ENCODE measurements at places on chromosomes 6 and 20.

DNA sequence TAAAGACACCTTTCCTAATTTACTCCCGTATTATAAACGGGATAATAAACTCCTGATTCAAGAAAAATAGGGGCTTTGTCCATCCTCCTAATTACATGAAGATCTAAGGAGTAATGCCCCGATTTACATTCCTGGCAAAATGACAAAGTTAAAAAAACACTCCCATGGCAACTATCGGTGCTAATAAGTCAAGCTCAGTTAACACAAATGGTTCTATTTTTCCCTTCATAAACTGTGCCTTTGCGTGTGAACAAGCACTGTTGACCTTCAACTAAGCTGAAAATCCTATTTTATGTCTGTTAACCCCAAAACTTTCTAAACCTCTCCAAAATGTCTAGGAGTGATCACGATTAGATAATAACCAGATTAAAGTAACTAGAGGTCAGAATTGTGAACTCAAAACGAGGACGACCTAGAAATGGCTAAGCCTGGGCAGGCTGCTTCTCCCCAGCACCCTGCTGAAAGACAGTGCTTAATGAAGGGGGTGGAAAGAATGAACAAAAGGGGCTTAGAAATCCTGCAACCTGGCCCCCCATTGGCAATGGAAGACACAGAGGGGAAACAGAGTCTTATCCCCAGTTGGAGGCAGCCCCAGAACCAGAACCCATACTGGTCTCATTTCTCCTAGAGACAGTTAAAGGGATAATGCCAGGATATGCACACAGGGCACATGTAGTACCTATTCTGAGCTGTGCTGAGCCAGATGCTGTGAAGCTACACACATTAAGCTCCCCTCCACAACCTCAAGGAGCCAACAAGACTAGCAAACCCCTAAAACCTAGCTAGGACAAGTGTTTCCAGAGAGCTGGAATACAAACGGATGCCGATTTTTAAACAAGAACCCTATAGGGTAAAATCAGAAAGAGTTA lies 23.0 kb downstream of the SLC23A2 start:
- DNase-seq, result no peak

- no peak for DNase-seq
These were observed 186.7 kb downstream of the NKAIN2 start for GRCh38 chr6:123990376-123990775.

DNA sequence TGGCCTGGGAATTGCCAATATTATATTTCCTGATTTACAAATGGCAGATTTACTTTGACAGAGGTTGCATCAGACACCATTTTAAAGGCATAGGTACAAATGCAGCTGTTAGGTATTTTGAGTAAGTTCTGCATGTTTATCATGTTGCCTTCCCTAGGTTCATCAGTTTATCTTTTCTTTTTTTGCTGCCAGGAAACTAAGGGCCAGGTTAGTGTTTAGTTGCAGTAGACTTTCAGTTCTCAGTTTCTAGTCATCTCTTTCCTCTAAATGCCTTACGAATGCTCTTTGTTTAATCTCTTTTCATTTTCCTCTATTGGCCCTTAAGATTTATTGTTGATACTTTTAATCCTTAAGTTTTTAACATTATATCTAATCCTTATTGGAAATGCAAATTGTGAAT lies 129.9 kb downstream of the SMAP1 start:
- DNase-seq, result no peak

DNA sequence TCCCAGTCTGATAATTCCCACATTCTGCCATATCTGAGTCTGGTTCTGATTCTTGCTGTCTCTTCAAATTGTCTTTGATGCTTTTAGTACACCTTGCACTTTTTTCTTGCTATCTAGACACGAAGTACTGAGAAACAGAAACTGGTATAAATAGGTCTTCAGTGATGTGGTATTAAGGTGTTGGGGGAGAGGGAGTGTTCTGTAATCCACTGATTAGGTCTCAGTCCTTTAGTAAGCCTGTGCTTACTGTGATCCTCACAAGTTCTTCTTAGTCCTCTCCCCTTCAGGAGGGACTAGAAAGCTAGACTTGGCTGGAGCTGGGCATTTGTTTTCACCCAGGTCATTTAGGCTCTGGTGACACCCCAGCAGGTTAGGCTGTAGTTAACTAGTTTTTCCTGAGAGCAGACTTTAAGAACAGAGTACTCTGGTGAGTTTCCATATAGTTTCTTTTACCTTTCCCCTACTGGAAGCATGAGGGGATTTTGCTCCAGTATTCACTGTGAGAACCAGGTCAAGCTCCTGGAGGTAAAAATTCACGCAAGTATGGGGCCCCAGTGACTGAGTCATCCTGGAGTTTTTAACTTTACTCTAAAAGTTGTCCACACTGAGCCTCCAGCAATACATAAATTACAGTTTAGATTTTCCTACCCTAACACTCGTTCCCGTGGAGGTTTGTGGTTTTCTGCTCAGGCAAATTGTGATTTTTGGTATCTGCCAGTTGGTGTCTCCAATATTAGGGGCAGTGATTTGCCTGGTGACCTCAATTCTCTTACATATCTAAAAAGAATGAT lies 154.6 kb downstream of the CDKAL1 start:
- DNase-seq, result no peak

DNA sequence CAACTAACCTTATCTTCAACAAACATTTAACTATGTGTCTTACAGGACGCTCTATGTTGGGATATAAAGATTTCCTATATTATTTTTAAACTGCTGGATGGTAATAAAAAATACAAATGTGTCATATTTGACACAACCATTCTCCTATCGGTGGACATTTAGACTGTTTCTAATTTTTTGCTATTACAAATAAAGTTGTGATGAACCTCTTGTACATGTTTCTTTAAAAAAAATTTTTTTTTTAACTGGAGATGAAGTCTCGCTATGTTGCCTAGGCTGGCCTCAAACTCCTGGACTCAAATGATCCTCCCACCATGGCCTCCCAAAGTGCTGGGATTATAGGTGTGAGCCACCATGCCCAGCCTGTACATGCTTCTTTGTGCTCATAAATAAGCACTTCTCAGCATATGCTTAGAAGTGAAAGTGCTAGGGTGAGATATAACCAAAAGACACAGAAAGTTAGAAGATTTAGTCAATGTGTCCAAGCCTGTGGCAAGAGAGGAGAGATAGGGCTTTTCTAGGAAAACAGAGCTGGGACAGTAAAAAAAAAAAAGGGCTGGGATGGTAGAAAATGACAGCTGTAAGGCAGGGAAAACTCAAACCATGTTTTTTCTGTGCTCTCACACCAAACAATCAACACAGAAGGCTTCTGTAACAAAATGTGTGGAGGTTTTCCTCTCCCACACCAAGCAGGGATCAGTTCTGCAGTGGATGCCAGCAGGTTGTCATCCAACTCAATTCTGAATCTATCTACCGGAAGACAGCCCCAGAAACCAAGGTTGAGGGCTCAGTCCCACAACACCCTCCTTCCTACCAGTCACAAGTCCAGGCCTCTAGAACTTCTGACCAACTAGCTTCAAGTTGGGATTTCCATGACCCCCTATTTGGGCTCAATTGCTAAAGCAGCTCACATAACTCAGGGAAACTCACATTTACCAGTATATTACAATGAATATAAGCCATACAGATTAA lies 70.0 kb upstream of the SMIM29 start:
- DNase-seq, result no peak

DNA sequence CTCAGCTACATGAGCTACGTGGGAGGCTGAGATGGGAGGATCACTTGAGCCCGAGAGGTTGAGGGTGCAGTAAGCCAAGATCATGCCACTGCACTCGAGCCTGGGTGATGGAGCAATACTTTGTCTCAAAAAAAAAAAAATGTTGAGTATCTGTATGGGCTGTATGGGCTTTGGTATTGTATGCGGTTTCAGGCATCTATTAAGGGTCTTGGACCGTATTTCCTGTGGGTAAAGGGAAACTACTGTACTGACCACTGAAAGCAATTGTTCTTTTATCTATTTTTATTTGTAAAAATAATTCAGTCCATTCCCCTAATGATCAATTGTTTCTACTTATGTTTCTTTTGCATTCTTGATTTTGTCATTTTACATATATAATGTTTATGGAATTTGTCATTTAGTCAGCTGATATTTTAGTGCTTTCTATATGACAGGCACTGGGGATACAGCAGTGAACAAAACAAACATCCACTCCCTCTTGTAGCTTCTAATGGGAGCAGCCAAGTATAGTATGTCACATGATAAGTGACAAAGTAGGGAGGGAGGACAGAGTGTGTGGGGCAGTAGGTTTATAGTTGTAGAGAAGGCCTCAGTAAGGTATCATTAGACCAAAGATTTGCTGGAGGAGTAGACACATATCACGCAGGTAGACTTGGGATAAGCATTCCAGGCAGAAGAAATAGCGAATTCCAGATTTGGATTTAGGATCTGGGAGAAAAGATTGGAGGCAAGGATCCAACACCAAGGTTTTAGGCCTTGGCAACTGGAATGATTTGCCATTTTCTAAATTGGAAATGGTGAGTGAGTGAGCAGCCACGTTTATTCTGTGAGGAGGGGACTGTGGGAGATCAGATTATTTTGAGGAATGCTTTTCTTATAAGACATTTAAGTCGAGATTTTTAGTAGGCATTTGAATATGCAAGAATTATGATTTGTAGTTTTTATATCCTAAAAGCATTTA lies 6.0 kb downstream of the PCMT1 start:
- DNase-seq, result no peak
